A549 (cell line): ENCODE measurements at places on chromosomes 11 and 22.

DNA sequence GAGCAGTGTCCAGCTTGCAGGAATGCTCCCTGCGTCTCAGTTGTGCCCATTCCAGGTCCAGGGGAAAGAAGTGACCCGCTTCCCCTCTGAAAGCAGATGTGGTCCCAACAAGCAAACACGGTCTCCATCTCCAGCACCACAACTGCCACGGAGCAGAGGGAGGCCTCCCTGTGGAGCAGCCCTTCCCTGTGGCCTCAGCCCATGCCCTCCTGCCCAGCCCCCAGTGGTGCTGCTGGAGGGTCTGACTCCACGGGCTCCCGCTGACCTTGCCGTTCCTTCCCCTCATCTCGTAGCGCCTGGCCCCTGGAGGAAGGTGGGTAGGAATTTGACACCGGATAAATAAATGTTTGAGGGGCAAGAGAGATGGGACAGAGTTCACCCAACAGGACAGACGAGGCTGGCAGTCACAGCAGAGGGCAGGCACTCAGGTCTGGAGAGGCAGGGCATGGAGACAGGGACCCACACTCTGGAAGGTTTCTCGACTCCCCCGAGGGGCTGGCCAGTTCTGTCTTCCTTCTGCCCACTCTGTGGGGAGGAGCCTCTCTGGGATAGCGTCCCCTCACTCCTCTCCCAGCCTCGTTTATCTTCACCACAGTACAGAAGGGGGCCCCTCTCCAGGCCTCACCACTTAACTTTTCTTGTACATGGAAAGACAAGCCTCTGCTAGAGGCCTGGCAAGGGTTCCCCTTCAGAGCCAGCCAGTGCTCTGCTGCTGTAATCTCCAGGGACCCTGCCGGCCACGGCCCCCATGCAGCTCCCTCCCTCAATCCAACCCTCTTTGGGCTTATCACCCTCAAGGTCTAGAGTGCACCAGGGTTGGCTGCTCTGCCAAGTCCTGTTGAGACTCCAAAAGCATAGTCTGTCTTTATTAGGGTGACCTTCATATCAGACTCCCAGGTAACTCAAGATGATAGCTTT, 7.5 kb upstream of the ST3GAL4 start:
- DNase-seq, result no peak

- no peak for DNase-seq
Measured at GRCh38 chr11:121839781-121840180, 276.2 kb downstream of the BLID start.

- no peak for DNase-seq
Measured at GRCh38 chr11:94398101-94398500, 3.1 kb downstream of the GPR83 start.

GRCh38 chr22:32985899-32986765, 72.0 kb downstream of the SYN3 start:
- peak; percentile 40 for DNase-seq

- peak; percentile 94 for DNase-seq
Measured at GRCh38 chr11:118911880-118912741, 13.6 kb downstream of the BCL9L start.
